ENCODE measurements at places on chromosomes 2 and 18.
A peak's percentile ranks its signal among the peaks of the same experiment; 100 is the strongest.

- no peak overlapping the region for H3K4me3 ChIP-seq
- no peaks in the 10 kb centered on the region for H3K36me3 ChIP-seq
- DNase-seq = no peak
- H3K27me3 ChIP-seq = no peaks in the 10 kb centered on the region
- no peaks in the 10 kb centered on the region for H3K4me1 ChIP-seq
- no peak overlapping the region for H3K27ac ChIP-seq
Observed at GRCh38 chr2:239908308-239908707, 116.8 kb downstream of the NDUFA10 start.

DNA sequence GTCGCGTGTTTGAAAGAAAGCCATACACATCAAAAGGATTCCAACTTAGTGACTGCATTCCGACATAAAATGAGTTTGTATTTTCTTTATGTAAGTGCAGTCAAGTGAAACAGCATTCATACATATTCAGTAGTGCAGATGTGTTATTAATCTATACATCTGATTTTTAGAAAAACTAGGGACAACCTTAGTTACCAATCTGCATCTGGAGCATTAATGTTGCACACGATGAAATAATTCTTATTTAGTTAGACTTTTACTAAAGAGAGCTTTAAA is 1.9 kb downstream of the GORASP2 start:
- H3K27ac ChIP-seq = peak overlapping the region; percentile 99
- H3K4me3 ChIP-seq = peak overlapping the region; percentile 85
- H3K4me1 ChIP-seq = peaks cover 14% of the 10 kb centered on the region
- H3K36me3 ChIP-seq = no peaks in the 10 kb centered on the region
- H3K27me3 ChIP-seq = no peaks in the 10 kb centered on the region

GRCh38 chr2:88190808-88191721 is 20.9 kb downstream of the THNSL2 start:
- H3K4me1 ChIP-seq = no peaks in the 10 kb centered on the region
- no peaks in the 10 kb centered on the region for H3K36me3 ChIP-seq
- no peak overlapping the region for H3K27ac ChIP-seq
- DNase-seq = peak; percentile 63

DNA sequence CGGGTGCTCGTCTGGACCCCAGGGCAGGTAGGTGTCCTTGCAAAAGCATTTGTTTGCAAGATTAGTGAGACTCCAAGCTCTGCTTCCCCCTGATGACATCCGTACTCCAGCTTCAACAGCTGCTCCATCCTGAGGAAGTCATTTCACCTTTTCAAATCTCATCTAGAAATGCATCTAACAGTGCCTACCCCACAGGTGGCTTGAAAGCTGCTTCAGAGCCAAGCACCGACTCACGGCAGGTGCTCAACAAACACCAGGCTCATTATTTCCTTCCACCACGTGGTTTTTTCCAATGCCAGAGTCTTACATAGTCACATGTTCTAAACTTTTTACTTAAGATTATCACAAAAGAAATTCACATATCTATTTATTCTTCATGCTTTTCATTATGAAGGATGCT is 31.9 kb downstream of the CNGA3 start:
- H3K4me1 ChIP-seq = no peaks in the 10 kb centered on the region
- peaks cover 10% of the 10 kb centered on the region for H3K27me3 ChIP-seq
- H3K36me3 ChIP-seq = no peaks in the 10 kb centered on the region
- DNase-seq = no peak
- no peak overlapping the region for H3K4me3 ChIP-seq
- no peak overlapping the region for H3K27ac ChIP-seq

DNA sequence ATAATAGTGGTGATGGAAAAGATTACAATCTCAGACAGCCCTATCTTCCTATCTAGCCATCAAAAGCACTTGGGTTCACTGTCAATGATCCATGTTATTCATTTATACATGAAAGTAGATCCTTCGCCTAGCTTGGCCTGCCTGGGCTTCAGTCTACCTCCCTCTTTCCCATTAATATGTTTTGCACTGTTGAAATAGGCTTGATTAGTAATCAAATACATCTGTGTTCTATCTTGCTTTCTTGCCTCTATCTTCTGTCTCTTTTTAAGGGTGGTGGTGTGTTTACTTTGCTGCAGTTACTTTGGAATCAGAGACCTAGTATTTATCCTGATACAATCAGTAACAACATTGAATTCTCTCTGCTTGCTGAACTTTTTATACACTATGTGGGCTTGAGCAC is 521.2 kb downstream of the TNS1 start:
- DNase-seq = no peak
- no peaks in the 10 kb centered on the region for H3K36me3 ChIP-seq
- no peak overlapping the region for H3K4me3 ChIP-seq
- H3K27ac ChIP-seq = peak overlapping the region; percentile 13
- H3K27me3 ChIP-seq = no peaks in the 10 kb centered on the region
- peaks cover 5% of the 10 kb centered on the region for H3K4me1 ChIP-seq

GRCh38 chr2:100208141-100208770 is 65.9 kb upstream of the AFF3 start:
- no peaks in the 10 kb centered on the region for H3K27me3 ChIP-seq
- no peak overlapping the region for H3K4me3 ChIP-seq
- no peak overlapping the region for H3K27ac ChIP-seq
- H3K36me3 ChIP-seq = no peaks in the 10 kb centered on the region

DNA sequence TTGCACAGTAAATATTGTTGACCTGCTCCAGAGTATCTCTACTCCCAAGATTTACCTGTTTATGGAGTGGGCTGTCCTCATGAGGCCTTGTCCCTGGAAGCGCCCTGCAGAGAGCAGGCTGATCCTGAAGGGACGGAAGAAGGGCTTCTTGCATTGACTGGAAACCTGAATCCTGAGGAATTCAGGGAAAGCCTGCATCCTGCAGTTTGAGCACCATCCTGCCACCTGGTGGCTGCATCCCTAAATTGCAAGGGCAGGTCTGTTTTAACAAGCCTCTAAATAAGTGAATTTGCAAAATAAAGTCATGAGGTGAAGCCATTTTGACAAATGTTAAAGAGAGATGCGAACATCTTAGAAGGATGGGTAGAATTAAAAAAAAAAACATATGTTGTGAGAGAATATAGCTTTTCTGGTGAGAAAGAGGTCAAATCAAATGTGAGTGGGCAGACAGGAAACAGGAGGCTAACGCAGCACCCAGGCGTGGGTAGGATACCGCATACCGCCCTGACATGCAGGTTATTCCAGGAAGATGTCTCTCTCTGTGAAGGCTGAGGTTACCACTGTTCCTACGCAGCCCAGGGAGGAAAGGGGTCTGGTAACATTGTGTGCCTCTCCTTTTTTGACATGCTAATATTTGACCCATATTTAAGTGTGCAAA is 754.9 kb downstream of the RNF144A start:
- DNase-seq = peak; percentile 61
- no peak overlapping the region for H3K27ac ChIP-seq
- H3K4me1 ChIP-seq = peaks cover 6% of the 10 kb centered on the region
- no peaks in the 10 kb centered on the region for H3K36me3 ChIP-seq

DNA sequence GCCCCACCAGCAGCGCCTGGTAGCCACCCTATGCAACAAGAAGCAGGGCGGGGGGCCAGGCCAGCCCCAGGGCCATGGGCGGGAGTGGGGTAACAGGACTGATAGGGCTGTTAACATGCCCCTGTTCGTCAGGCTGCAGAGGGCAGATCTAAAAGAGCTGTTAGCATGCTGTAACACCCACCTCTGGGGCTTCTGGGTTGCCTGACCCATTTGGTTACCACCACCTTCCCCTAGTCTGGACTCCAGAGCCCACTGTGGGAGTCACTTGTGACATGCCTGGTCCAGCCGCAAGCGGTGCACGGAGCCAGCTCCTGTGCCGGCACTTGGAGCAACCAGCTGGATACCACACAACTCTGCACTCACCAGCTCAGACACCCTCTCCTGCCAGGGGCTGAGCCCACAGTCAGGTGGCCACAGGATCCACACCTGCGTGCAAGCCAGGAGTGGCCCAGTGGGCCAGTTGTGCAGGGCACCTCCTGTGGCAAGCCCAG is 2.1 kb downstream of the METTL8 start:
- no peaks in the 10 kb centered on the region for H3K27me3 ChIP-seq
- peaks cover 13% of the 10 kb centered on the region for H3K4me1 ChIP-seq
- H3K36me3 ChIP-seq = no peaks in the 10 kb centered on the region
- H3K4me3 ChIP-seq = no peak overlapping the region

GRCh38 chr2:163081754-163082153 is 243.2 kb upstream of the KCNH7 start:
- no peaks in the 10 kb centered on the region for H3K4me1 ChIP-seq
- H3K27me3 ChIP-seq = no peaks in the 10 kb centered on the region
- H3K27ac ChIP-seq = no peak overlapping the region
- H3K4me3 ChIP-seq = no peak overlapping the region
- DNase-seq = no peak
- no peaks in the 10 kb centered on the region for H3K36me3 ChIP-seq

- DNase-seq = peak; percentile 30
- peak overlapping the region; percentile 53 for H3K4me3 ChIP-seq
- H3K27me3 ChIP-seq = peaks cover 22% of the 10 kb centered on the region
Observed at GRCh38 chr18:65751155-65752085, 608 bp downstream of the CDH7 start.

GRCh38 chr2:144085016-144085415 is 434.9 kb downstream of the ZEB2 start:
- no peak overlapping the region for H3K27ac ChIP-seq
- no peak overlapping the region for H3K4me3 ChIP-seq
- H3K4me1 ChIP-seq = no peaks in the 10 kb centered on the region
- DNase-seq = no peak
- no peaks in the 10 kb centered on the region for H3K27me3 ChIP-seq
- H3K36me3 ChIP-seq = no peaks in the 10 kb centered on the region

DNA sequence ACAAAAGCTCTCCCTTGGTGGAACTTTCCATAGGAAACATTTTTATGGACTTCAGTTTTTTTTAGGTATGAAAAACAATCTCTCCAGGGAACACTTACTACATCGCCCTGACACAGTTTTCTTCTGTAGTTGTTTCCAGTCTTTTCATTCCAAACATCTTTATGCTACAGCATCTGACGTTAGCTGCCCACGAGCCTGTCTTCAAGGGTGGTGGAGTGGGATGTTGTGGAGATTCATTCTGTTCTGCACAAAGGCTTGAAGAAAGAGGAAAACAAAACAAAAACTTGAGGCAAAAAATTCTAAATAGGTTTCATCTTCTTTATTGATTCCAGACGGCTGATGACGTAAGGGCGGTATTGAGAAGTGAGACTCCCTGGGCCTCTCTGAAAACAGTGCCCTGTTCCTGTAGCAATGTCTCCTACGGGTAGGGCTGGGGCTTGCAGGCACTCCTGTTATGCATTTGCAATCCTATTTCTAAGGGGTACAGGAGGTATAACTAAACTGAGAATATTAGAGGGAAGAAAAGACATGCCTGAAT is 375.0 kb downstream of the RNF144A start:
- H3K4me1 ChIP-seq = no peaks in the 10 kb centered on the region
- no peaks in the 10 kb centered on the region for H3K36me3 ChIP-seq
- DNase-seq = no peak
- no peak overlapping the region for H3K27ac ChIP-seq
- no peaks in the 10 kb centered on the region for H3K27me3 ChIP-seq
- no peak overlapping the region for H3K4me3 ChIP-seq

Measured in hepatocyte (in vitro differentiated cells).